ENCODE measurements at places on chromosomes 13 and 19.

GRCh38 chr13:24232037-24232436 lies 71.5 kb downstream of the SPATA13 start:
- no peak for DNase-seq

- no peak for DNase-seq
Measured at GRCh38 chr19:5130371-5131030, 161.6 kb downstream of the KDM4B start.

- DNase-seq = no peak
Measured at GRCh38 chr19:16615808-16616207, 12.2 kb downstream of the MED26 start.

DNA sequence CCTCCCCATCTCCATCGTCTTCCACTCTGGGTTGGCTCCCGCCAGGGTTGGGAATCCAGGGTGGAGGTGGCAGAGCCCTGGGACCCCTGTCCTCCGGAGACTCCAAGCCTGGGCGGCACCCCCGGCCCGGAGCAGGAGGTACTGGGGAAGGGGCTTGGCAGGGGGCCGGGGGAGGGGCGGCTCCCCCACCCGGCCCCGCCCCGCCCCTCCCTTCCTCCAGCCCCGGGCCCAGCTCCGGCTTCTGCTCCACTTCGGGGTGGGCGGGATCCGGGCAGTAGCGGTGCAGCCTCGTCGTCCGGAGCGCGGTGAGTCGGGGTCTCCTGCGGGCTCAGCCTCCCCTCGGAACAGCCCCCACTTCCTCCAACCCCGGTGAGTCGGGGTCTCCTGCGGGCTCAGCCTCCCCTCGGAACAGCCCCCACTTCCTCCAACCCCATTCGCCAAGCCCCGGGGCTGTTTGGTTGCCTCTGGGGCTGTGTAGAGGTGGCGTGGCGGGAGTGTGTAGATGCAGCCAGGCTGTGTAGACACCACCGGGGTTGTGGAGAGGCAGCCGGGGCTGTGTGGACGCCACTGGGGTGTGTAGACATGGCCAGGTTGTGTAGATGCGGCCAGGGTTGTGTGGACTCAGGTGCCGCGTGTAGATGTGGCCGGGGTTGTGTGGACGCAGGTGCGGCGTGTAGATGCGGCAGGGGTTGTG lies at the start of gene TMPRSS9:
TMPRSS9 (plus strand) TSS at position 274 of the 694 bp plus-strand sequence. CDS start 29,521 bp downstream, outside the sequence.
- no peak for DNase-seq

GRCh38 chr13:103996733-103997132 lies 930.5 kb upstream of the SLC10A2 start:
- no peak for DNase-seq

DNA sequence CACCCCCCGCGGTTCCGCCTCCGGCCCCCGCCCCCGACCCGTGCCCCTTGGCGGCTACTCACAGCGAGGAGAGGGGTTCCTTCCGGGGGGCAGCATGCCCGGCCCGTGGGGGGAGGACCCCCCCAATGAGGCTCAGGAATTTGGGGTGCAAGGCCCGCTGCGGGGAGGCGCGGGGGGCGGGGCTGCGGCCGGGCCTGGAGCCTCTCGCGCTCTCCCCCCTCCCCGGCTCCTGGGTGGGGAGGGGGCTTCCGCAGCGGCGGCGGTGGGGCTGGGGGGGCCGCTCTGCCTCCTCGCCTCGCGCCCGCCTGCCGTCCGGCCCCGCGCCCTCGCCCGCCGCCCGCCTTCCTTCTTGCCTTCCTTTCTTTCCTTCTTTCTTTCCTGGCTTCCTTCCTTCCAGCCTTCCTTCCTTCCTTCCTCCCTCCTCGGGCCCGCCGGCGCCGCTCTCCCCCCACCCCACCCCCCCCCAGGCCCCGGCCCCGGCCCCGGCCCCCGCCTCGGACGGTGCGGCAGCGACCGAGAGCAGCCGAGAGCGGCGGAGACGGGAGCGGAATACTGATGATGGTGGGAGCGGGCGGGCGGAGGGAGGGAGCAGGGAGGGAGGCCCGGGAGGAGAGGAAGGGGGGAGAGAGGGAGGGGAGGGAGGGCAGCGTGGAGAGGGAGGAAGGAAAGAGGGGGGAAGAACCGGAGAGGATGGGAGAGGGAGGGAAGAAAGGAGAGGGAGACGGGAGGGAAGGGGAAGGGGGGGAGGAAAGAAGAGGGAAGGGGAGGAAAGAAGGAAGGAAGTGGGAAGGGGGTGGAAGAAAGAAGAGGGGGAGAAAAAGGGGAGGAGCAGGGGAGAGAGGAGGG lies at the start of gene LRRC4B:
LRRC4B (minus strand) TSS at position 554 of the 846 bp plus-strand sequence. CDS start 19,597 bp downstream, outside the sequence.
- DNase-seq = no peak

DNA sequence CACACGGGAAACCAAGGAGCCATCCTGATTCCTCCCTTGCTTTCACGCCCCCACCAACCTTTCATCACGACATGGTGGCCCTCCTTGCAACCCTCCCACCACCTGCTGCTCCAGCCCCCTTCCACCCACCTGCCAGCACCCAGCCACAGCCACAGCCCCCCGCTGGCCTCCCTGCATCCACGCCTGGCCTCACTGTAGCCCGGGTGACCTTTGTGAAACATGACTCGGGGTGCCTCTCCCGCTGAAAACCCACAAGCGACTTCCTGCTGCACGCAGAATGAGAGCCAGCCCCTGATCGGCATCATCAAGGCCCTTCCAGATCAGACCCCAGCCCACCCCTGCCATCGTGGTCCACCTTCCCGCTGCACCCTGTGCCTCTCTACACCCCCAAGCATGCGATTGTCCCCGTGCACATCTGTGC lies 14.9 kb downstream of the POP4 start:
- DNase-seq = no peak

DNA sequence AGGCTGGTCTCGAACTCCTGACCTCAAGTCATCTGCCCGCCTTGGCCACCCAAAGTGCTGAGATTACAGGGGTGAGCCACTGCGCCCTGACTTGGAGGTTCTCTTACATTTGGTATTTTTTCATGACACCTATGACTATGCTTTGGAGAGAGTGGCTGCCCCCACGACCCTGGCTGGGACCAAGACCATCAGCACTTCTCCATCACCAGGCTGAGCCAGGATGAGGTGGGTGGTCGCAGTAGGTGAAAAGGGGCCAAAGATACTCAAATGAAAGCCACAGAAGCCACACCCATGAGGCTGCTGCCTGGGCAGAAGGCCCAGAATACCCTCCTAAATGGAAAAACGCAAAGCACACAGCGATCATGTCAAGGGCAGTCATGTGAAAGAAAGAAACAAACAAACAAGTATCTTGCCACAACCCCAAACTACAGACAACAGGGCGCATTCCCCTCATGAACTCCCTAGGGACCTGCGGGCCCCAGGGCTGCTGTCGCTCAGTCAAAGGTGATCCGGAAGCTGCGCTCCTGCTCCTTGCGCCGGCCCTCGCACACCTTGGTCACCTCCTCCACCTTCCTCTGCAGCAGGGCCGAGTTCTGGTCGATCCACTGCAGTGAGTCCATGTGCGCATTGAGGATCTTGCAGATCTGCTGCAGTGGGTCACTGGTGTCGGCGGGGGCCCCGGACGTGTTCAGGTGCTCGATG lies 11.2 kb upstream of the IL4I1 start:
- no peak for DNase-seq

DNA sequence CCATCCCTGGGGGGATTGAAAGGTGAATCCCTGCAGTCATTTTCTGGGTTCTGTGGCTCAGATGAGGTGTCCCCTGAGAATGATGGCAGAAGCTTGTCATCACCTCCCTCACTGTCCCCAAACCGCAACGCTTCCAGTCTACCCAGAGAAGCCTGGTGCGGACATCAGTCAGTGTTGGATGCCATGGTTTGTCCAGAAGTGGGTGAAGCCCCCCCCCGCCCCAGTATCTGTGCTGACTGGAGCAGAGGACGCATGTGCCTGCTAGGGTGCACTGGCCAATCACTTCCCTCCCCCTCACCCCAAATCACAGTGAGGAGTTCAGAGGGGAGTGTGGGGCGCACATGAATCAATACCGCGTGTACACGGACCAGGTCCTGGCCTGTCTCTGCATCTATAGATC lies 150.5 kb downstream of the TEX29 start:
- no peak for DNase-seq

- DNase-seq = no peak
Measured at GRCh38 chr19:14615623-14616022, 32.7 kb downstream of the CLEC17A start.

DNA sequence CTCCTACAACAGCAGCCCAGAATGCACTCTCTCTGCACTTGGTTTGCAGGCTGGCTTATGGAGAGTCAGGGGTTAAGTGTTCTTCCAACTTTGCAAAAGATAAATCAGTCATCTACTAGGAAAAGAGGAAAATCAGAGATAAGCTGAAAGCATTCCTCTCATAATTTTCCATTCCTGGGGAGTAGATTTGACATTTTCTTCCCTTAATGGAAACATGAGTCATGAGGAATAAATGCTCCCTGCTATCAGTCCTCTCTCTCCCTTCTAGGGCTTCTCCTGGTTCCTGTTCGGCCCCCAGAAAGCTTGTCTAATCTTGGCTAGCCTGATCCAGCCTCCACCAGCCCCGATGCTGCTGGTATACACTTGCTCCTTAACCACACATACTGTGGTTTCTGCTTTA lies 28.4 kb upstream of the ENOX1 start:
- DNase-seq = no peak

DNA sequence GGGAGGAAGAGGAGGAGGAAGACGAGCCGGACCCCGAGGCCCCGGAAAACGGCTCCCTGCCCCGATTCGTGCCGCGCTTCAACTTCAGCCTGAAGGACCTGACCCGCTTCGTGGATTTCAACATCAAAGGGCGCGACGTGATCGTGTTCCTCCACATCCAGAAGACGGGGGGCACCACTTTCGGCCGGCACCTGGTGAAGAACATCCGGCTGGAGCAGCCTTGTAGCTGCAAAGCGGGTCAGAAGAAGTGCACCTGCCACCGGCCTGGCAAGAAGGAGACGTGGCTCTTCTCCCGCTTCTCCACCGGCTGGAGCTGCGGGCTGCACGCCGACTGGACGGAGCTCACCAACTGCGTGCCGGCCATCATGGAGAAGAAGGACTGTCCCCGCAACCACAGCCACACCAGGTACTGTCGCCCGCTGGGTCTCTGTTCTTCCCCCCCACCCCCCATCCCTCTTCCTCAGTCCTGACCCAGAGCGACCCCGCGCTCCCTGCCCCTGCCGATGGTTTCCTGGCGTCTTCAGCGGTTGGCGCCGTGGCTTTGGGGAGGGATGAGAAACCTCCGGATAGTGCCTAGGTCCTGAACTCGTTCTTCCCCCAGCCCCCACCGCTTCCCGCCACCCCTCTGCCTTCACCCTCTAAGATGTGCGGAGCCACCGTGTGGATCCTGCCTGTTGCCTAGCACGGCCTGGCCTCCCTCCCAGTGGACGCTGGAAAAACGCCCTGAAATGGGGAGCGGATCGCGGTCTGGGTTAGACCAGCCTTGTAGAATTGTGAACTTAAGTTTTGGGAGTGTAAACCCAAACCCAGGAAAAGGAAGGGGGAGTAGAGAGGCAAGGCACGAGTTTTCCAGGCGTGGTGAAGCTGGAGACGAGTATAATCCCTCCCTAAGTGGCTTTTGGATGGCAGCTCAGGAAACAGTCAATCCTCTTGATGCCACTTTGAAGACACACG lies 1.5 kb downstream of the HS6ST3 start:
- no peak for DNase-seq

DNA sequence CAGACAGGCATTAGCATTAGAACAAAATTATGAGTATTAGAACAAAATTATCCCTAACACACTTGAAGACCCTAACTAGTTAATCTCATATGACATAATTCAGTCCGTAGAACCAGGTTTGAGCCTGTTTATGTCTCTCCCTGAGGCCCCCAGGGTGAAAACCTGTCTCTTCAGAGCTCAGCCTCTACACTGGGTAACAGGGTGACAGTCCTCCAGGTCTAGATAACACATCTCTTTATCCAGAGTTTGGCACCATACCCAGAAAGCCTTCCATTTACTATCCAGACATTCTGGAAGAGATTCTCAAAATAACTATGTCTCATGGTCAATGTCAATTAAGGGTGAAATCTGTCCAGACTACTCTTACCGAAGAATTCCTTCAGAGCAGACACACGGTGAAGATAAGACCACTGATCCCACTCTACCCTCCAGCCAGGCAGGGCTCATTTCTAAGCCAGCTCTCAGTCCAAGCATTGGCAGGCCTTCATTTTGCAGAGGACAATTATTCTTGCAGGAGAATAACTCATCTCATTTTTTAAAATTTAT lies 1195.3 kb downstream of the EFNB2 start:
- no peak for DNase-seq

DNA sequence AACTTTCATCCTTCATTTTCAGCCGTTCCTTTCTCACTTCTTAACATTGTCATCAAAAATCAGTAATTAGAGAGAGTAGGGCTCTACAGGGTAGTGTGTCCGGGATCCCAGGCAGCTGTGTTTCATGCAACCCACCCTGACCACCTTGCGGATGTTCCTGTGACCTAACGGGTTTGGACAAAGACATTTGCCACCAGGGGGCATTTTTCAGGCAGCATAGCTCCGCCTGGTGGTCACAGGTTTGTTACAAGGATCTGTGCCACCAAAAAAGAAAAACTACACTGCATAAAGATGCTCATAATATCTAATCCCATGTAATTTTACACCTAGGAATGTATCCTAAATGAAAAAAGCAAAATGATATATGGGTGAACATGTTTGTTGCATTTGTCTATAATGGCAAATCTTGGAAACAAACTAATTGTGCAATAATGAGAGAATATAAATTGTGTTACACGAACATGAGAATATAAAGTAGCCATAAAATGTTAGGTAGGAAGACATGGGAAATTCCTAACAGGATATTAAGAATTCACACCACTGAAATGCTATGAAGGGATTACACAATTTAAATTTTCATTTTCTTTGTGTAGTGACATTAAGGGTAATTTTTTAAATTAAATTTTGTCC lies 123.0 kb downstream of the SLC7A1 start:
- DNase-seq = no peak

DNA sequence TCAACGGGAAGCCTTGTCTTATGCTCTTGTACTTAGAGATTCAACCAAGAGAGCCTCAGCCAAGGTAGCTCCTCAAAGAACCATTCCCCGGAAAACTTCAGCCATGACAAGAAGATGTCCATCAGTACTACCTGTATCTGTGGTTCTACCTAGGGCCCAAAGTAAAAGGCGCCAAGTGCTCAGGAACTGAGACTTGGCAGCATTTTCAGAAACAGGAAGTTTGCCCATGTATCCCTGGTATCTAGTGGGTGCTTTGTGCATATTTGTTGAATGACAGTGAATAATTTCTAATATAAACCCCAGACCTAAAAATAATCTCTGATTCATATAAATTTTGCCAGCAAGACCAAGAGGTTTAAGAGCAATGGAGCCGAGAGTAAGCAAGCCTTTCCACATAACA lies 7.2 kb downstream of the FAM216B start:
- no peak for DNase-seq

Data from esophagus squamous epithelium (tissue), 5 donors.